ENCODE measurements at places on chromosomes 3 and 15.

- DNase-seq: no peak
Measured at GRCh38 chr3:114861666-114862065, 285.4 kb downstream of the ZBTB20 start.

- DNase-seq: peak; percentile 18
Measured at GRCh38 chr3:140573011-140573410, 104.9 kb upstream of the TRIM42 start.

GRCh38 chr15:50916400-50916799, 7.9 kb downstream of the AP4E1 start:
- DNase-seq: no peak

GRCh38 chr15:82159922-82160321, 102.6 kb downstream of the EFL1 start:
- DNase-seq: no peak

GRCh38 chr15:96442076-96442475, 111.6 kb downstream of the NR2F2 start:
- no peak for DNase-seq

- no peak for DNase-seq
Measured at GRCh38 chr15:99545605-99546004, 20.2 kb upstream of the MEF2A start.

DNA sequence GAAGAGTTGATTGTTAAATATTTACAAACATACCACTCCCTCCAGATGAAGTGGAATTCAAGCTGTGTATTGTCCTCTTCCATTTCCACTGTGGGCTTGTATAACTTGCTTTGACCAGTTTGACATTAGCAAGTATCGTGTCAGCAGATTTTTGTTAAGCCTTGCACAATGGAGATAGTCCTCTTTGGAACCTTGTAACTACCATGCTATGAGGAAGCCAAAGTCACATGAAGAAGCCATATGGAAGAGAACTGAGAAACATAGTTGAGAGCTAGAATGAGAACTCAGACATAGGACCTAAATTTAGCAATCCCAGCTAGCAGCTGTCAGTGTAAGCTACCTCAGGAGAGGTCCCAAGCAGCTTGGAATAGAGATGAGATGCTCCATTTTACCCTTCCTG, 889.2 kb downstream of the PDCD6IP start:
- DNase-seq: no peak

DNA sequence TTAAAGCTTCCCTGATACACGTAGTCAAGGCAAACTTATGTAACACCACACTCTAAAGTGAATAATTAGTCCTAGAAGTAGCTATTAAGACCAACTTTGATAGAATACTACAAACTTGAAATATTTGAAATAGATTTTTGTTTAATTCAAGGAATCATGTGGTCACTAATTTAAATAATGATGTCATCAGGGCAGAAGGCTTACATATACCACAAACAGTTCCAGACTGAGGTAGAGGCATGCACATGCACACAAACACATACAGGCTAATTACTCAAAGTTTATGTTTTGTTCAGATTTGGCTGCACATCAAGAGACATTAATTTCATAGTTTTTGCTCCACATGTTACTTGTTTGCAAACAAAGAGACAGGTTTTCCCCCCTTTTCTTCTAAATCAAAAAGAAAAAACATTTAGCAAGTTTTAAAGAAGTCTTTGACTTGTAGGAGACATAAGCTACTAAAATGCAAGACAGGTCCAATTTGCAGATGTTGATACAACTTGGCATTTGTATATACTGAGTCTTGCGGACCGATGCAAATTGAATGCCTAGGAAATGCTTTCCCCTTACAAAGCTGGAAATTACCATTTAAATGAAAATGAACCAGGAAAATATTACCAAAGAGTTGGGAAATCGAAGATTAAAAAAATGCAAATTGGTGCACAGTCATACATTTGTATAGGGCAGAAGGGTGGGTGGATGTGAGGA, 594.8 kb downstream of the MAGI1 start:
- DNase-seq: no peak

- DNase-seq: no peak
Measured at GRCh38 chr3:126213379-126214028, 33.1 kb upstream of the ALDH1L1 start.

DNA sequence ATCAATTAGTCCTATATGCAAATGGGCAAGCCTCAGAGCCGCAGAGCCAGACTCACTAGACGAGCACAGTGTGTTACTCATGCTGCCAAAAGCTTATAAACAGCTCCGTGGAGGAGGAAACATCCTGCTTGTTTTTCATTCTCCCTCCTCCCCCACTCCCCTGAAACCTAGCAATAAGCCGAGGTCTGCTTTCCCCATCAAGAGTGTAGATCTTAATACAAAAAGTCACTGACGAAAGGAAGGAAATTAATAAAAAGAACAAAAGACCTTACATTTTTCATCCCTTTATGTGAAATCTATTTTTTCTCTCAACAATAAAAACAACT, 88.5 kb downstream of the XXYLT1 start:
- peak; percentile 68 for DNase-seq

DNA sequence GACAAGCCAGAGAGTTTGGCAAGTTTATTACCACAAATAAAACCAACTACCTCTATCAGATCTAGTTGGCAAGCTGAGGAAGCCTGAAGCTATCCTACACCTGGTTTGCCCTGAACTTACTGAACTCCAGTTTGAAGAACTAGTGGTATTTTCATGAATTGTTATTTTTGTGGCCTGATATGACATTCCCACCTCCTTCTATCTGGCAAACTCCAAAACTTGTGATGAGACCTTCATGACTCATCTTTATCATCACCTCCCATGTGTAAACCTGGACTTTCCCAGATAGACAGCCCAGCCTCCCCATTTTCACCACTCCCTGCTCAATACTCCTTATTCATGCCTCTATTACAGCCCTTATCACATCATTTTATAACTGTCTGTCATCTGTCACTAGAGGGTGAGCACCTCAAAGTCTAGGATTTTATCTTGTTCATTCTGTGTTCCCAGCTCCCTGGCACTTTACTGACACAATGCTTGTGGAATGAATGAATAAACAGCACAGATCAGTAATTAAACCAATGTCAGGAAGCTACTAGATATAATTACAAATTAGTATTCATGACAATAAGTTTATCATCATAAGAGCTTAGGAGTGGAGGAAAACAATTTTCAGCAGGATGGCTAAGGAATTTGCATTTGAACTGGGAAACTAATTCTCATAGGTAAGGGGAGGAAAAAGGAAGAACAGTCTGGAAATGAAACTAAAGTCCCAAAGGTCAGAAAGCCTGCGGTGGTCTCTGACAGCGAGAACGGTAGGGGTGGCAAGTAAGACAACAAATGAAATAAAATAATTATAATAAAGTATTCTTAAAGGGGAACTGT, 13.2 kb upstream of the TRANK1 start:
- no peak for DNase-seq

- DNase-seq: no peak
Measured at GRCh38 chr3:161203485-161204098, 17.5 kb upstream of the NMD3 start.

GRCh38 chr15:88649286-88649733, 10.5 kb downstream of the ISG20 start:
- DNase-seq: no peak

DNA sequence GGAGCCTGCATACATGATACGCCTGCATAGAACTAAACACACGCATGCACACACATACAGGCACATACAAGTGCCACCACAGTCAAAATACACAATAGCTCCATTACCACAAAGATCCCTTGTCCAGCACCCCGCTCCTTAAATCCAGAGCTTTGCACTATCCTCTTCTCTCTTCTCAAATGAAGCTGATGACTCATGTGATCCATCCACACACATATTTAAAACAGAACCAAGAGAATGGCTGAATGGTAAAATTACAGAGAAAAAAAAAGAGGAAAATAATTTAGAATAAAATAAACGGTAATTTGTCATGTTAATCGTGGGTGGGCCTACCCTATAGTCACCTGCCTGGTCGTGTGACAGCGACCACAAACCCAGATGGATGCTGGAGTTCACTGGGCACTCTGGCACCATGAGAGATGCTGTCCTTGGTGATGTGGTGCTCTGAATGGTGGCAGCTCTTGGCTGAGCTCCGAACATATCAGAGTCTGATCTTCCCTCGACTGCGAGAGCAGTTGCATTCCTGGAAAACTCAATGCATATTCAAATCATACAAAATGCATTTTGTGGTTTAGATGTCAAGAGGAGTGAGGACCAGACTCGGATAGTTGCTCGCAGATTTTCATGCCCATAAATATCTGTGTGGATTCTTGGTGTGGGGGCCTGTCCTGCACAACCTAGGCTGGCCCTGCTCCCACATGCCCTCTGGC, 8.9 kb downstream of the IQSEC1 start:
- DNase-seq: no peak

- no peak for DNase-seq
Measured at GRCh38 chr3:53823026-53823955, 22.9 kb downstream of the CHDH start.

DNA sequence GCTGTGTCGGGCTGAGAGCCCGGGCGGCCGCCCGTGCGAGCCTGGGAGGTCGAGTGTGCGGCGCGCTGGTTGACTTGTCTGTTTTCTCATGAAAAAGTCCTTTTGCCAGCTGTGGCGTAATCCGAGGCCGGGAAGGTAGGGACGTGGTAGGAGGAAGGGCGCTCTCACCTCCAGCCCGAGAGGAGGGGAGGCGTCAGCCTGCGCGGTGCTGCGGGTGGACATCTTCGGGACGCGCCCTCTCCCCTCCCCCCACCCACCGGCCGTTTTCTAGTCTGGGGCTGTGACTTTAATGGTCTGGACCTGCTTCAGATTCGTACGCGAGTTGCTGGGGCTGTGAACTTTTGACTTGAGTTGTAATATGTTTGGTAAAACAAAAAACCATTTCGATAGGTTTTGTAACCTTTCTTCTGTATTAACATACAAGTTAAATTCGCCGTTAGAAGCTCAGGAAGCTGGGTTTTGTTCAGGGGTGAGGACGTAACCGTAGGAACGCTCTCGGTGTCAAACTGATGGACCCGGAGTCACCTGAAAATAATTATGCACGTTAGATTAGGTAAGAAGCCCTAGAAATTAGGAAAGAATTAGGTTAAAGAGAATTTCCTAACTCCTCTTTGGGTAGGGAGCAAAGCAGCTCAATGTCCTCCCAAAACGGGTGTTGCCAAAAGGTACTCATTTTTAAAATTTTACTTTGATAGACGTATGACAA, 762 bp downstream of the NCK1 start:
- DNase-seq: peak; percentile 37

GRCh38 chr3:194573680-194574437, 59.4 kb downstream of the TMEM44 start:
- peak; percentile 8 for DNase-seq

GRCh38 chr3:15781637-15782402, 16.0 kb downstream of the ANKRD28 start:
- DNase-seq: no peak

DNA sequence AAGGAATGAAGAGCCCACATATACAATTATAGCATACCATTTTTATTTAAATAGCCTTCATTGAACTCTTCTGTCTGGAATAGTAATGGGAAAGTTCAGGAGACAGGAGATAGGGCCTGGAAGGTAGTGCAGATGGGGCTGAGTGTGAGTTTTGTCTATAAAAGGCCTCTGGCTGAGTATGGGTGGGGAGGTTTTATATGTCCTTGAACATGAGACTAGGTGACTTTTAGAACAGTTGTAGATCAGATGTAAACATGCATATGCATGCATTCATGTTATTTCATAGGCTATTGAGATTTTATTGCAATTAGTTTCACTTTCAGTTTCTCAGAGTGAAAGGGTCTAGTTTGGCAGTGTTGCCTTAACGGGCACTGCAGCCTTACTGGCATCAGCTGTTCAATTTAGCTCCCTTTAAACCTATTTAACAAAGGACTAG, 27.1 kb downstream of the CGGBP1 start:
- peak; percentile 26 for DNase-seq

DNA sequence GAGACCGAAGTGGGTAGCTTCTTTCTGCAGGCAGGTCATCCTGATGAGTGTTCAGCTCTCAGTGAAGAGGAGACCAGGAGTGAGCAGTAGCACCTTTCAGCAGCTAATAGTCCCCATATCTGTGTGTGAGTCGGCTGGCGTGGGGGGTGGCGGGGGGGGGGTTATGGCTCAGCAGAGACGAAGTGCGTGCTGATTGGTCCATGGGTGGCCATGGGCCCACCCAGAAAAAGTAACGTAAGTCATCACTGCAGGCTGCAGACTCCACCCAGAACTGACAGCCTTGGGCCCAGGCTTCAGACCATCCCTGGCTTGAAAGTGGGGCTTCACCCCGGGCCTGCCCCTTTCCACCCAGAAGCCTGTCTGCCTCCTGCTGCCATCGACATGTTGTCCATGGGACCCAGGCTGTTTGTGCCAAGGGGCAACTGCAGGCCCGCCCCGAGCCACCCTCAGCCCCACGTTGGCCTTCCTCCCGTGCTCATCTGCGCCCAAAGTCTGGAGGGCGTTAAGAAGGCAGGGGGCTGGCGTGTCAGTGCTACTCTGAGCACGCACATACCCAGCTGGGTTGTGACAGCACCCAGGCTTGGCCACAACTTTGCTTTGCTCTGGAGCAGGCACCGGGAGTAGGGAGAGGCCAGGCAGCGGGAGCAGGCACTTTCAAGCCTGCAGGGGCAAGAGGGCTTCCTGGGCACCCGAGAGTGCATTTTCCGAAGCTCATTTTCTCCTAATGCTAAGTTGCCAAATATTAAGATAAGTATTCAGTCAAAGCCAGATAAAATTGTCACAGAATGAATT, 511.7 kb upstream of the CDIN1 start:
- no peak for DNase-seq

All from DMS153 (cell line).